ENCODE measurements at places on chromosomes 7 and 10. TPM values are rescaled to one million over a fixed set of nuclear protein-coding genes. Genes with fewer than 3 reads are reported as not detected.

GRCh38 chr7:131026297-131027000 lies 292.4 kb upstream of the KLF14 start:
- no peak for DNase-seq

GRCh38 chr10:102580230-102580629 lies 64.0 kb upstream of the TRIM8 start:
- no peak for DNase-seq

The GLUD1 gene
- 118 TPM for total RNA-seq

The LRRC61 gene
- total RNA-seq = 4.4 TPM
